Endothelial cell of umbilical vein (primary cell): ENCODE measurements at places on chromosomes 1 and 21.

DNA sequence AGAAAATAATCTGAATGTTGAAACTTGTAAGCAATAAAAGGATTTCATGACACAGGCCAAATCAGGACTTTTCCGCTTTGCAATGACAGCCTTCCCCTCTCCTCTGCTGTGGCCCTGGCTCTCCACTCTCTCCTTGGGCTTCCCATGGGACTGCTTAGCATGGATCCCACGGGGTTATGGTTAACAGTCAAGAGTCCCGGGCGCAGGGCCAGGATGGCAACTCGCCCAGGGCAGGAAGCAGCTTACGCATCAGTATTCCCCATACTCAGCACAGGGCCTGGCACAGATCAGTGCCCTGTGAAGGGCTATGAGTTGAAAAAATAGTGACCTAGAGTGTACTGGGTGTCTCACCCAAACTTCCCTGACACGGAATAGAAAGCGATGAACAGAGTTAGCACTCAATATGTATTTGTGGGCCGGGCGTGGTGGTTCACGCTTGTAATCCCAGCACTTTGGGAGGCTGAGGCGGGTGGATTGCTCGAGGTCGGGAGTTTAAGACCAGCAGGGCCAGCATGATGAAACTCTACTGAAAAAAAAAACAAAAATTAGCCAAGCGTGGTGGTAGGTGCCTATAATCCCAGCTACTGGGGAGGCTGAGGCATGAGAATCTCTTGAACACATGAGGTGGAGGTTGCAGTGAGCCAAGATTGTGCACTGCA lies 29.1 kb upstream of the GRHL3 start:
- peak; percentile 93 for DNase-seq

DNA sequence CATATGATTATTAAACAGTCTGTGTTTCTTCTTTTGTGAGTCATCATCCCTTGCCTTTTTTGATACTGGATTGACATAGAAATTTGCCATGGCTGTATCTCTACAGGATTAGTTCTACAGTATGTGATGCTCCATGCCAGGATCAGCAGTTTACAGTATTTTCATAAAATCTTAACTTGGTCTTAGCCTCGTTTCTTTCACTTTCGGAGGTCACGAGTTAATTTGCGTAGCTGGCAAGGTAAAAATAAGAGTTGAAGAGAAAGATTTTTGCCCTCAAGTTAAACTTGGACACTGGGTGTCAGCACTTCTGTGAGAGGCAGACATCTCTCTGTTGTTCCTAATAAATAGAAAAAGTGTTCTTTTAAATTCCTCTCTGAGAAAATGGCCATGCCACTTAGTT lies 79.1 kb downstream of the CACNA1E start:
- no peak for DNase-seq

GRCh38 chr21:17370263-17370662 lies 142.6 kb upstream of the CXADR start:
- no peak for DNase-seq

- DNase-seq = peak; percentile 50
Observed at GRCh38 chr1:225426395-225427234, 1.2 kb downstream of the LBR start.

GRCh38 chr1:29324771-29325351 lies 88.5 kb downstream of the PTPRU start:
- no peak for DNase-seq

GRCh38 chr1:197685785-197686184 lies 89.5 kb downstream of the DENND1B start:
- no peak for DNase-seq
